ENCODE measurements at places on chromosomes 7 and 10. TPM values are rescaled to one million over a fixed set of nuclear protein-coding genes. Genes with fewer than 3 reads are reported as not detected.

Gene SLC26A5
- 0.57 TPM for total RNA-seq

Gene SOSTDC1
- total RNA-seq = not detected

Gene NUTM2B
- 1.2 TPM for total RNA-seq

DNA sequence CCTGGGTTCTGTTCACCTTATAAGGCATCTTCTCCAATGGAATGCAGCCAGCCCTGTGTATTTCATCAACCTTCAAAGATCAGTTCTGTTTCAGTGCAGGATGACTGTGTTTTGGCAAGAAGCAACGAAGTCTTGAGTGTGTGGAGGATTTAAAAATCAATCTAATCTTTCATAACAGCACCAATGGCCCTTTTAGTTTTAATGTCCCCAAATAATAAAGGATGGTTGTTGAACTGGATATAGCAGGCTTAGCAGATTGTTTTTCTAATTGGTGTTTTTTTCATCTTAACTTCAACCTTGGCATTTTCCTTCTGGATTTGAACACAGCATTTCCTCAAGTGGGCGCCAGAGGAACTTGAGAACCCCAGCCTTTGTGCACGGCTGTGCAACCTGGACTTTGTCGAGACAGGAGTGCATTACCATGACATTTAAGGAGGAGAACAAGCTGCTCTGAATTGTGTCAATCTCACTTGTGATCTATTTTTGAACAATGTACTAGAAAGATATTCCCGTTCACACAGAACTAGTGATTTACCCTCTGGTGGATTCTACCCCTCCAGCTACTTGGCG lies 313.3 kb upstream of the AKR1E2 start:
- H3K27me3 ChIP-seq = no peaks in the 10 kb centered on the region
- H3K36me3 ChIP-seq = no peaks in the 10 kb centered on the region
- H3K4me1 ChIP-seq = no peaks in the 10 kb centered on the region
- peak; percentile 48 for DNase-seq
- no peak overlapping the region for H3K27ac ChIP-seq

DNA sequence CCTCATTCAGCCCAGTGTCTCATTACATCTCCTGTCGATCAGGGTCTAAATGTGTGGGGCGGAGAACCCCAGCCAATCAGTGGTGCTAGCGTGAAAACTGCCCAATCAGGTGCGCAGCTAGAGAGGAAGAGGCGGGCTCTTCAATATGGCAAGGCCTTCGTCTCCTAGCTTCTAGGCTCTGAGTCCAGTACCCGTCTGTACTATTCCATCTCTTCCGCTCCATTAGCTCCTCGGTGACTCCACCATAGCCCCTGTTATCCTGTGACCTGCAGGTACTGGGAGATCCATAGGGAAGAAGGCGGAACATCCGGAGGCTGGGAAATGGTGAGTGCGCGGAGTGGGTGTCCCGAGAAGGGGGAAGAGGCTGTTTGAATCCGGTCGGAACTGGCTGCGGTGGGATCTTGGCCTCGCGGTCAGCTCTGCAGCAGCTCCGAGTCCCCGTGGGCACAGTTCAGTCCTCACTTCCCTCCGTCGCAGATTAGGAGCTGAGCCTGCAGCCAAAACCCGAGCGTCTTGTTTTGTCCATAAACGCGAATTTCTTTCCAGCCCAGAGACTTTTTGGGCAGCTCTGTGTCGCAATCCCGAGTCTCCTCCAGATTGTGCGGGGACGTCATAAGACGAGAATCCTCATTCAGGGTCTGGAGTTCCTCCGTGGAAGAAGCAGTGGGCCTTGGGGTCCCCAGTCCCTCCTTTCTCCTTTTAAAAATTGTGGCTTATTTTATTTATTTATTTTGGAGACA lies at the start of gene ZNF727:
TSS of gene ZNF727 (plus strand) at position 134 of the 740 bp plus-strand sequence. CDS start at position 322, 188 bp downstream.
- peak within 1 kb of the TSS; percentile 48 for H3K4me3 ChIP-seq
- peak within 1 kb of the TSS; percentile 3 for H3K27ac ChIP-seq
- H3K4me1 ChIP-seq = no peaks in the 10 kb centered on the region
- no peaks in the 10 kb centered on the region for H3K36me3 ChIP-seq

- no peak overlapping the region for H3K27ac ChIP-seq
- H3K27me3 ChIP-seq = no peaks in the 10 kb centered on the region
- no peaks in the 10 kb centered on the region for H3K36me3 ChIP-seq
- no peak for DNase-seq
- H3K4me3 ChIP-seq = no peak overlapping the region
These were observed 26.4 kb downstream of the BEND7 start for GRCh38 chr10:13502380-13502779.

GRCh38 chr7:103690242-103690974 lies 244.4 kb upstream of the SLC26A5 start:
- H3K4me1 ChIP-seq = no peaks in the 10 kb centered on the region
- H3K36me3 ChIP-seq = no peaks in the 10 kb centered on the region
- no peak overlapping the region for H3K27ac ChIP-seq
- no peak overlapping the region for H3K4me3 ChIP-seq
- no peak for DNase-seq

DNA sequence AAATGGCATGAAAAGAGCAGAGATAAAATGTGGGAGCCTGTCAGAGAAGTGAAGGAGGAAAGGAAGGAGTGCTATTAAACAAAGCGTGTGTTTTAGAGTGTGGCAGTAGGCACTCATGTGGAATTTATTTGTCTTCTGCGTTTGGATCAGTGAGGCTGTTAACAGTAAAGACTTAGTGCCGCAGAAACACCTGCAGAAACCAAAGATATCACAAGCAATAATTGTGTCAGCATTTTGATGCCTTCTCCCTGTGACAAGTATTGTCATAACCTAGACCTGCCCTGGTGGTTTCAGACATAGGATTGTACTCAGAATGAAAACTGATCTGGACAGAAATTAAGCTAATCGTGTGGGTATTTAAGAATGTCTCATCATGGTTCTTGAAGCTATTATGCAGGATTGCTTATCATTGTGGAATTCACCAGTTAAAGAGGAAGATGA lies 191.0 kb downstream of the CAMK1D start:
- no peaks in the 10 kb centered on the region for H3K36me3 ChIP-seq
- DNase-seq = no peak
- H3K4me3 ChIP-seq = no peak overlapping the region
- no peaks in the 10 kb centered on the region for H3K27me3 ChIP-seq

GRCh38 chr7:2698581-2699288 lies 10.7 kb downstream of the AMZ1 start:
- no peak overlapping the region for H3K4me3 ChIP-seq
- DNase-seq = no peak
- H3K27ac ChIP-seq = no peak overlapping the region
- H3K4me1 ChIP-seq = no peaks in the 10 kb centered on the region

DNA sequence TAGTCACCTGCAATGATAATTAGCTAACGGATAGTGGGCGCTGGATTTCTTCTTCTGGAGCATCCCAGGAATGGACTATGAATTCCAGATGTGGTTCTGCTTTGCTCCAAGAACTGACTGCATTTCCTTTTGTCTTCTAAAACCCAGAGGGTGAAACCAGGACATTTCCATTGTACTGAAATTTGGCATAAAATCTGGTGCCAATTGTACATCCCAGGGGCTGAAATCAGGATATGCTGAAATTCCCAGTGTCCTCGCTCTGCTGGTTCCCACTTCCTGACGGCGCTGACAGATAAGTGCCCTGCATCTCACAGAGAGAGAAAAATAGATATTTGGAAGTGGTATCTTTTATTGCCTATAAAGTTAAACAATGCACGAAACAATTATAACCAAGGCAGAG lies 31.9 kb downstream of the RBM20 start:
- no peaks in the 10 kb centered on the region for H3K27me3 ChIP-seq
- no peaks in the 10 kb centered on the region for H3K36me3 ChIP-seq
- no peak overlapping the region for H3K27ac ChIP-seq
- no peak overlapping the region for H3K4me3 ChIP-seq

DNA sequence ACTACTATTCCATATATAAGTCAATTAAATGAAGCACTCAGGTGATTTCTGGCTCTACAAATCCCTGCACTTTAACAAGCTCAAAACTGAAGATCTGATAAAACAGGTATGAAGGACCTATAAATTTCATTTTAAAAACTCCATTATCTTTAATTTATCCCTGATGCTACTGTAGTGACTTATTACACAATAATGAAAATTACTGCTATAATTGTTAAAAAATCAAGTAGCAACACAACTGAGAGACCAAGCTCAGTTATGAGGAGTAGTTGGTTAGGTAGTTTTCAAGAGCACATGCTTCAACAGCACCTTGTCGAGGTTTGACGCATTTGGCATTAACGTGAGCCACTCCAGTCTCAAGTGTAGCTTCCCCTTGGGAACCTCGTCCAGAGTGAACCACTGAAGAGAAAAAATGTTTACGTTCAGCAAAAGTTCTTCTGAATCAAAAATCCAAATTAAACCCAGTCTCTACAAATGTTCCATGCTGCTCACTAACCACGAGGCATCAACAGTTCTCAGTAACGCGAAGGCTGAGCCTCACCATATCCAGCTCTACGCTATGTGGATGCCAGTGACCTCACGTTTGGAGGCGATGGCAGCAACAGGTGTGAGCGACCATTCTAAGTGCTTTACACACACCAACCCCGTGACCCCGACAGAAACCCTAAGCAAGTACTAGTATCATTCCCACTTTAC lies 55.3 kb upstream of the NCAPG2 start:
- no peak overlapping the region for H3K27ac ChIP-seq
- peaks cover 13% of the 10 kb centered on the region for H3K36me3 ChIP-seq
- no peaks in the 10 kb centered on the region for H3K27me3 ChIP-seq
- no peak overlapping the region for H3K4me3 ChIP-seq
- H3K4me1 ChIP-seq = no peaks in the 10 kb centered on the region
- no peak for DNase-seq

GRCh38 chr10:19491166-19491565 lies 325.1 kb upstream of the PLXDC2 start:
- H3K27me3 ChIP-seq = no peaks in the 10 kb centered on the region
- H3K27ac ChIP-seq = no peak overlapping the region
- no peaks in the 10 kb centered on the region for H3K4me1 ChIP-seq
- H3K36me3 ChIP-seq = peaks cover 4% of the 10 kb centered on the region
- no peak for DNase-seq

DNA sequence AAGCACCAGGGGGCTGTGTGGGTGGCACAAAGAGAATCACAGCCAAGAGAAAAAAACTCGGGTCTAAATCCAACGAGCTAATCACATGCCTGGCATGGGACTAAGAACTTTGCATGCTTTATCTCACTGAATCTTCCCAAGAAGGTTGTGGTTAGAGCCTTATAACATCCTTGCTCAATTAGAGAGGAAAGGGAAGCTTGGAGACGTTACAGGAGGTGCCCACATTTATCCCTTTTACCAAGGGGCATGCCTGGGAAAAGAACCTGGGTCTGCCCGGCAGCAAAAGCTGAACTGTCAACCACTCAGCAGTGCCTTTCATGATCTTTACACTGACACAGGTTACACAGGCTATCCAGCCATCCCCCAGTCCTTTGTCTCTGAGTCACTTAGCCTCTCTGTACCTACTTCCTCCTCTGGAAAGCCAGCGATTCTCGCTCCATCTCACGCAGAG lies 190.1 kb downstream of the PRPF18 start:
- H3K4me3 ChIP-seq = no peak overlapping the region
- DNase-seq = no peak
- H3K27ac ChIP-seq = no peak overlapping the region
- no peaks in the 10 kb centered on the region for H3K36me3 ChIP-seq
- H3K27me3 ChIP-seq = no peaks in the 10 kb centered on the region
- no peaks in the 10 kb centered on the region for H3K4me1 ChIP-seq

DNA sequence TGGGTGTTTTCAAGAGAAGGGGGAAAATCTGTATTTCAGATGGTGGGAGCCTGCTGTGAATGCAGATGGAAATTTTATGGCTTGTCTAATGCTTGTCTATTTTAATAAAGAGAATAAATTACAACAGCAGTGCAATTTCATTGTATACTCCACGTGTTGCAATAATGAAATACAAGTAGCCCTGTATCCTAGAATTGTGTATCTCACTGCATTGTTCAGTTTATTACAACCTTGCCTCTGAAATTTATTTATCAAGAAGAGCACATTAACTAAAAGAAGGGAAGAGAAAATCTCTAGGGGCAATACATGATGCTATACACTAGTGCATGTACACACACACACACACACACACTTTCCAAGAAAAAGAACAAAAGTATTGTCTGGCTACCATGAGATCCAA lies 21.8 kb downstream of the ANK3 start:
- H3K36me3 ChIP-seq = no peaks in the 10 kb centered on the region
- H3K4me1 ChIP-seq = no peaks in the 10 kb centered on the region
- no peak overlapping the region for H3K27ac ChIP-seq
- DNase-seq = no peak
- no peaks in the 10 kb centered on the region for H3K27me3 ChIP-seq

All from aorta (tissue), 5 donors.